ENCODE measurements at places on chromosomes 11 and 22. TPM values are rescaled to one million over a fixed set of nuclear protein-coding genes. Genes with fewer than 3 reads are reported as not detected.

The MS4A4E gene
- not detected for total RNA-seq

The PANX3 gene
- total RNA-seq: not detected

The FAM111B gene
- total RNA-seq: not detected

The SLC22A12 gene
- not detected for total RNA-seq

The NXPE2 gene
- total RNA-seq: 0.21 TPM

The MISFA gene
- total RNA-seq: 7.1 TPM

The PAX6 gene
- total RNA-seq: not detected

The FAM227A gene
- 0.55 TPM for total RNA-seq

The CHST1 gene
- 1.2 TPM for total RNA-seq

The SLC29A2 gene
- total RNA-seq: 20.0 TPM

The TRPM5 gene
- not detected for total RNA-seq

The PIK3C2A gene
- total RNA-seq: 32.1 TPM

The SWAP70 gene
- 22.1 TPM for total RNA-seq

The RTN4R gene
- 1.4 TPM for total RNA-seq

The FXYD6 gene
- total RNA-seq: 22.0 TPM

The FAM181B gene
- 0.60 TPM for total RNA-seq

The ANO3 gene
- total RNA-seq: 0.21 TPM

The NELL1 gene
- not detected for total RNA-seq

The OR10A5 gene
- total RNA-seq: not detected

The FZD4 gene
- total RNA-seq: 22.8 TPM

The TSPAN32 gene
- 26.9 TPM for total RNA-seq

The FOLH1 gene
- total RNA-seq: 0.35 TPM

The PLEKHA7 gene
- total RNA-seq: 23.3 TPM

All from heart right ventricle (tissue), 16 donors.